Left renal cortex interstitium (tissue), 4 donors: ENCODE measurements at places on chromosomes 7 and 10.

GRCh38 chr7:111998326-111998725, 207.9 kb downstream of the DOCK4 start:
- no peak for DNase-seq

DNA sequence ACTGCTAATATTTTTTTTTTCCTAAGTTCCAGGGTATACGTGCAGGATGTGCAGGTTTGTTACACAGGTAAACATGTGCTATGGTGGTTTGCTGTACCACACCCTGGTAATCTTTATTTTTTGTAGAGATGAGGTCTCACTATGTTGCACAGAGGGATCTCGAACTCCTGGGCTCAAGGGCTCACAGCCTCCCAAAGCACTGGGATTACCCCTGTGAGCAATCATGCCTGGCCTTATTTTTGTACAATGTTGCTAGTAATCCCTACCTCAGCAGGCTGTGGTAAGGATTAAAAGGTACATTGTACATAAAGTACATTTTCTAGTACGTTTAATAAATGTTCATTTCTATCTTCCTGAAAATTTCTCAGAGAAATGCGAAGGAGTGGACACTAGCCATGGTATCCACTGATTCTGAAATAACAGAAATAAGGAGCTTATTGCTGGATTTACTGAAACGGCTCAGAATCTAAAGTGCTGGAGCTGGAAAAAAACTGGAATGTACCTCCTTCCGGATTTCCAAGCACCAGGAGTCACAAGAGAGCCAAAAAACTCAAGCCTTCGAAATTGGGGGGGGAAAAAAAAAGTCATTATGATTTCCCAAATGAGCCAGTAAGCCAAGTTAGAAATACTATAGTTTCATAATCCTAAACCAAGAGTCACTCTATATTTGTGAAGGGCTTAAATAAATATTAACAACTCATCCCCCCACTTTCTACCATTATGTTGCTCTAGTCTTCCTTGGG, 69.6 kb downstream of the NT5C2 start:
- no peak for DNase-seq

GRCh38 chr10:104325436-104326435, 12.5 kb downstream of the ITPRIP start:
- no peak for DNase-seq

DNA sequence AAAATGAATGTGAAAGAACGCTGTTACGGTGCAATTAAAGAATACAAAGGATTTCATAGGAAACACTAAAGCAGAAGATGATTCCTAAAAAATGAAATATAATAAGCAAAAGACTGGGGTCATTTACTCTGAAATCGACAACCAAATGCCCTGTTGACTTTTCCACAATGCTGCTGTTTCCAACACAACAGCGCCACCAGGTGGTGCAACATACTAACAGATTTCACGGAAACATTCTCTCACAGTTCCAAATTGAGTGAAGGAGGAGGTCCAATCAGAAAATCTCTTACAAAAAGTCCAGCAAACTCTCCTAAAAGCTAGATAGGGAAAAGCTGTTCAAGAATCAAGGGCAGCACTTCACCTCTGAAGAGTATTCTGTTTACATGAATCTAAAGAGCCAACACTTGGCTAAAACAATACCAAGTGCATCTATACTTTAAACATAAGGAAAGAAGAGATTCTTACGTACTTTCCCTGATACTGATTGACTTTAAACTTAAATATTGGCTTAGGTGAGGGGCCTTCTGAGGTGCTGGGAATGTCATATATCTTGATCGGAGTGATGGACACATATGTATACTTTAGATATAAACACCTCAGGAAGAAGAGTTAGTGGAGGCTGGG, 55.9 kb downstream of the UPF2 start:
- peak; percentile 82 for DNase-seq

DNA sequence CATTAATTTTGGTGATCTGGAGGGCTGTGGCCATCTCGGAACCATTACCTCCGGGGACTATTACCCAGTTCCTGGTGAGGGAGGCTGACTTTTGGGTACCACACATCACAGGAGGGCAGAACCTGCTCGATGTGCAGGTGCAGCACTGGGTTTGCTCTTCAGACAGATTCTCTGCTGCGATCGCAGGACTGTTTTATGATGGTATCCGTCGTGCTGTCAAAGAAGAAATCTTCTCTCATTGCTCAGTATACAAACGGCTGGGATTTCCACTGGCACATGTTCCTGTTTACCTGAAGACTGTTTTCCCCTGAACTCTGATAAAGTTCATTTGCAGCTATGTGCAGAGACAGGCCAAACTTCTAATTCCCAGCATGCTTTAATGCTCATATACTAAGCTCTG, 27.2 kb upstream of the SHH start:
- DNase-seq, result no peak
